Dermis microvascular lymphatic vessel endothelial cell (primary cell): ENCODE measurements at places on chromosomes 7 and 10. TPM values are rescaled to one million over a fixed set of nuclear protein-coding genes. Genes with fewer than 3 reads are reported as not detected.

RARRES2 gene
- total RNA-seq, result 0.51 and 1.8 TPM in 2 replicates

GDF10 gene
- not detected in 2 replicates for total RNA-seq

TFR2 gene
- total RNA-seq, result 0.13 and 0.26 TPM in 2 replicates

GRCh38 chr10:97740613-97741012 is 3.7 kb downstream of the ZFYVE27 start:
- DNase-seq, result no peak

DNA sequence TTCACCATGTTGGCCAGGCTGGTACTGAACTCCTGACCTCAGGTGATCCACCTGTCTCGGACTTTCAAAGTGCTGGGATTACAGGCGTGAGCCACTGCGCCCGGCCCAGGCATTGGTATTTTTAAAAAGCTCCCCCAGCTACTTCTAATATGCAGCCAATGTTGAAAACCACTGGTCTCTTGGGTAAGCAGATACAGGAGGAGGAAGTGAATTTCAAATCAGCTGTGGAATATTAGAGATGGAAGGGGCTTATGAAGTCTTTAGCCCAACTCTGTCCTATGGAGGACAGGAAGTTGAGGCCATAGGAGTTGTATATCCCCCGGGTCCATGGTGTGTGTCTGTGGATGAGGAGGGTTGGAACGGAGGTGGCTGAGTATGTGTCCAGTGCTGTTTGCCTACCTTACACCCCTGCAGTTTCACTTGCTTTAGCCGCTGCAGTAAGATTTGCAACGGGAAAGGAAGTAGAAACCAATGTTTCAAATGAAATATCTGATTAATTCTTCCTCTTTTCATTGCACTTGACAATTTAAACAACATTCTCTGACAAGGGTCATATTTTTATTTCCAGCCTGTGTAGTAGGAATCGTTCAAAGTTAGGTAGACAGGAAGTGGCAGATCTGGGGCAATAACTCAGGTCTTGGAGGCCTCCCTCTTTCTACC is 3.4 kb downstream of the PDE6C start:
- DNase-seq, result no peak

- no peak for DNase-seq
Measured at GRCh38 chr7:95669513-95669912, 73.2 kb upstream of the PDK4 start.

- no peak for DNase-seq
Measured at GRCh38 chr7:50047716-50048115, 45.3 kb downstream of the ZPBP start.

NOBOX gene
- total RNA-seq, result not detected in 2 replicates

GRCh38 chr7:66682350-66683093 is 53.8 kb downstream of the KCTD7 start:
- DNase-seq, result no peak

GRCh38 chr7:81956520-81956919 is 186.7 kb upstream of the HGF start:
- peak; percentile 61 for DNase-seq

DNA sequence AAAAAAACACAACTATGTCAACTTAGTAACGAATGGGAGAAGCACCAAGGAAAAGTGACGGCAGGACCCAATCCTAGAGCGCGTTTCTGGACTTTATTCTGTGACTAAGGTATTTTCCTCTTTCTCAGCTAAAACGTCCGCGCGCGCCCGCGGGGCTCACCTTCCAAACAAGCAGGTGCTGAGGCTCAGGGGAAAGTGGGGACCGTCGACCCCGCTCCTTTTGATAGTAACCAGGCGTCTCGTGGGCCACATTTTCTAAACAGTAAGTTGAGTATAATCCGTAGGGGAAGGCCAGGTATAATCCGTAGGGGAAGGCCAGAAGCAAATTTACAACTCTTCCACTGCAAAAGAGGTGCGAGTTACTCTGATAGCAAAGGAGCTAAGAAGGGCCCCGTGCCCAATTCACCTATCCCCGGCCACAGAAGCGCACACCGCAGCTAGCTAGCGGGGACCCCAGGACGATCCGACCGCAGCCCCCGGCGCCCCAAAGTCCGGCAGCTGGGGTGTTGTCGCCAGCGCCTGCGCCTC is 743 bp downstream of the MKI67 start:
- DNase-seq, result no peak

DNA sequence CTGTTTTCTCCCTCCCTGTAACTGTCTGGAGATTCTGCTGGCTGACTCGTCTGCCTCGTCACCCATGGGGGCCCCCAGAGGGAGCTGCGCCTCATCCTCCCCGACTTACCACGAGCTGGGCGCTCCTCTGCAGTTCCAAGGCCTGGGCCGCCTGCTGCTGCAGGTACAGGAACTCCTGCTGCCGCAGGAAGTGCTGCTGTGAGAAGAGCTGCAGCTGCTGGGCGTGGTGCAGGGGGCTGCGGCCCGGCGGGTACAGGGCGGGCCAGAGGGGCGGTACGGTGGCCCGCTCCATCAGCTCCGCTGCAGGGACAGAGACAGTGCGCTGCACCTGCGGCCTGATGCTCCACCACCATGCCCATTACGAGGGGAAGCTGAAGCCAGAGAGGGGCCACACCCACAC is 47.7 kb downstream of the TNRC18 start:
- DNase-seq, result no peak

DNA sequence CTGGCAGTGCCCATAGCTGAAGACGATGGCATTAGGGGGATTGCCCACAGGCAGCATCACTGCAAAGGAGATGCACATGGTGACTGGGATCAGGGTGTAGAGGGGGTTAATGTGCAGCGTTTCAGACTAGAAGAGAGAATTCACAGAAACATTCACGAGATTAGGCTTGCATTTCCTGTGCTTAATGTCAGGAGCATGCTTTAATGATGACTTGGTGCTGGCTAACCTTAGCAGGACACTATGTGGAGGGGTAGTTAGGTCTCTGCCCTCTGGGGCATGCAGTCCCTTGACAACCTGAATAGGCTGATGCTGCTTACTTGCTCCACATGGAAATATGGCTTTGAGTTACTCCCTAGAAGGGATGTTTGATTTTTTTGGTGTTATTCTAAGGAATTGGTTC is 21.8 kb downstream of the STMP1 start:
- no peak for DNase-seq

DNA sequence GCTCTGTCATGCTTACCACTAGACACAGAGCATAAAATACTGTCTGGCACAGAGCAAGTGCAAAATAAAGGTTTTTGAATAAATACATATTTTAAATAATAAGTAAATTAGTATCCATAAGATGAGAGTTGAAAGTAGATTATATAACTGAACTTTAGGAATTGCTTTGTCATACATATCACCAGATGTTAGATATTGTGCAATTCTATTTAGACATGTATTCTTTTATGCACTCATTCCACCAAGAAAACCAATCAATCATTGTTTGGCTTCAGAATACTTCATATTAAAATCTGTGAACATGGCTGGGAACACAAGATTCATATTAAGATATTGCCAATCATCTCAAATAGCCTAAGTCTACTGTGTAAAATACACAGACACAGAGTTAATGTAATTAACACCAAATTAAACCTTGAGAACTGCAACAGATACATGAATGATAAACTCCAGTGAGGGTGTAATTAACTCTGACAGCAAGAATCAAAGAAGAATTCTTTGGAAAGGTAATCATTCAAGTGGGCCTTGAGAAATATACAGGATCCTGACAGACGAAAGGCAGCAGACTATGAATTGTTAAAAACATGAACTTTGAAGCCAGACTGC is 201.0 kb upstream of the PTN start:
- no peak for DNase-seq

GRCh38 chr10:73847031-73847430 is 27.3 kb downstream of the CAMK2G start:
- DNase-seq, result no peak

BLNK gene
- not detected in 2 replicates for total RNA-seq

- DNase-seq, result no peak
Measured at GRCh38 chr7:118945911-118946682, 721.6 kb downstream of the ANKRD7 start.

GRCh38 chr7:45267262-45267661 is 109.7 kb downstream of the RAMP3 start:
- peak; percentile 7 for DNase-seq

ENO4 gene
- under 0.01 TPM in 1 of 2 replicates, not detected in the other for total RNA-seq

GRCh38 chr10:112189465-112189864 is 5.9 kb upstream of the GPAM start:
- no peak for DNase-seq

DDX56 gene
- 25.0 and 54.0 TPM in 2 replicates for total RNA-seq

GRCh38 chr10:79353000-79353406 is 5.7 kb downstream of the PPIF start:
- DNase-seq, result no peak

GRCh38 chr10:112262546-112262945 is 20.7 kb upstream of the TECTB start:
- DNase-seq, result no peak

GDF2 gene
- not detected in 2 replicates for total RNA-seq

DNA sequence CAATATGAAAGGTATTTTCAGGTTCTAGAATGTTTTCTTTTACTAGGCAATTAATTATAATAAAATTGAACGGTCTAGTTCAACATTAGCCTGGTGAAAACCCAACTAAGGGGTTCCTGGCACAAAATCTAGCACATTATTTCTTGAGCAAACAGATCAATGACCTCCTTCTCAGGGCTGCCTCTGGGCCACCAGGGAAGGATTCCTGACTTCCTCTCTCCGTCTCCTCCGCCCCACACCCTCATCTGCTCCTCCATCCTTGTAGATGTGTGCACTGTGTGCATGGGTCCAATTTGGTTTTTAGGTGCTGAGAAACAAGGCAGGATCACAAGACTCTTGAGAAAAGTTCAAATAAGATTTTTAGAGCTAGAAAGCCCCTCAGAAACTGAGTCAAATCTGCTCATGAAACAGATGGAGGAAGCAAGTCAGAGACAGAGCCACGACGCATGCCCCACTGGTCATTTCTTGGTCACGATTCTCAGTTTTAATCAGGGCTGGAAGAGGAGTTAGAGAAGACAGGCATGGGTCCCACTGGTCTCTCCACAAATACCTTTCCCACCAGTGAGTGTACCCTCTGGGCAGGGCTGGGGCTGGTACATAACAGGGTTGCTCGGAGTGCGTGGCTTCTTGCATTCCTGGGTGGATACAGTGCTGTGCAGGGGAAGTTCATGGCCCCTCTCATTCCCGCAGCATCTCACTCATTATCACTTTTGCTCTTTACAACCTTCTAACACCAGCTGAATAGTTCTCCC is 3.8 kb downstream of the TRPV6 start:
- no peak for DNase-seq

GRCh38 chr7:111872450-111873325 is 310.4 kb upstream of the IMMP2L start:
- DNase-seq, result no peak

DNA sequence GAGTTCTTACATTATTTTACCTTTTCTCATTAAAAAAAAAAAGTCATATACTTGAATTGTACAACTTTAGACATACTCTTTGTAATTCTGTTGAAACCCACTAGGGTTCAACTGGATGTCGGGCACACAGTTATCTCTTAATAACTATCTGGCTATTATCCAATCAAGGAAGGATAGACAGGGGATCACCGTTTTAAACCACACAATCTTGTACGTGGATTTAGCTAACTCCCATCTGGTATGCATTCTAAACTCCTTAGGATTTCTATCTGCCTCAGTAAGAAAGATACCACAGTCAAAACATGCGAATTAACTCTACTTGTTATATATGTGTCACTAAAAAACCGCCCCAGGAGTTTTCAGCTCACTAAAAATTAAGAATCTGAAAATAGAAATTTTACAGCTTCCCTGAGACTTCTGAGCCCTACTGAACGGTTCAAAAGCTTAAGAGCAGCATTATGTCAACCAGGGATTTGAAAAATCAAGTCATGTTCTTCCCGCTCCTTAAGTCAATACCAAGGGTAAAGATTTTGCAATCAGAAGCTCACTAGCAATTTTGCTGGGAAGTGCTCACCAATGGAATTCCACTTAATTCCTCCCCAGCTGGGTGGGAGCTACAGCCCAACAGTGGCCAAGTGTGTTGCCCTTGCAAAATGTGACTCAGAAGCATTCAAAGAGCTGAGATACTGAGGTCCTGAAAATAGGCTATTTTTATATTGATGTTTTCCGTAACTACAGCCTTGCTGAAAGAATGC is 267.0 kb downstream of the FRMD4A start:
- no peak for DNase-seq

- no peak for DNase-seq
Measured at GRCh38 chr7:111660478-111660877, 98.2 kb upstream of the IMMP2L start.

DNA sequence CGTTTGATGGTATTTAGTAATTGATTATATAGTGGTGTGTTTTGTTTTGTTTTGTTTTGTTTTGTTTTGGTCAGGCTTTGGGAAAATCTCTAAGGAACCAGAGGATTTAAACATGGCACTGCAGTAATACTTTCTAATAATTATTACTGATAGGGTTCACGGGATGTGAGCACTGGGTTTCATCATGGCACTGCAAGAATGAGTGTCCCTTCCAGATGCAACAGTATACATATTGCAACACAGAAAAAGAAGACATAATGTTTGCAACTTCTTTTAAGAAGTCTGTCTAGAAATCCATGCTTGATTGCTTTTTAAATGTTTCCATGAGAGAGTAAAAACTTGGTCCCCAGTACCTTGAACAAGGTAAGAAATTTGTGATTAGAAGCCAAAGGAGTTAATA is 2.2 kb upstream of the CDCA7L start:
- DNase-seq, result no peak

GRCh38 chr7:128174386-128174785 is 66.7 kb upstream of the LEP start:
- no peak for DNase-seq

DNA sequence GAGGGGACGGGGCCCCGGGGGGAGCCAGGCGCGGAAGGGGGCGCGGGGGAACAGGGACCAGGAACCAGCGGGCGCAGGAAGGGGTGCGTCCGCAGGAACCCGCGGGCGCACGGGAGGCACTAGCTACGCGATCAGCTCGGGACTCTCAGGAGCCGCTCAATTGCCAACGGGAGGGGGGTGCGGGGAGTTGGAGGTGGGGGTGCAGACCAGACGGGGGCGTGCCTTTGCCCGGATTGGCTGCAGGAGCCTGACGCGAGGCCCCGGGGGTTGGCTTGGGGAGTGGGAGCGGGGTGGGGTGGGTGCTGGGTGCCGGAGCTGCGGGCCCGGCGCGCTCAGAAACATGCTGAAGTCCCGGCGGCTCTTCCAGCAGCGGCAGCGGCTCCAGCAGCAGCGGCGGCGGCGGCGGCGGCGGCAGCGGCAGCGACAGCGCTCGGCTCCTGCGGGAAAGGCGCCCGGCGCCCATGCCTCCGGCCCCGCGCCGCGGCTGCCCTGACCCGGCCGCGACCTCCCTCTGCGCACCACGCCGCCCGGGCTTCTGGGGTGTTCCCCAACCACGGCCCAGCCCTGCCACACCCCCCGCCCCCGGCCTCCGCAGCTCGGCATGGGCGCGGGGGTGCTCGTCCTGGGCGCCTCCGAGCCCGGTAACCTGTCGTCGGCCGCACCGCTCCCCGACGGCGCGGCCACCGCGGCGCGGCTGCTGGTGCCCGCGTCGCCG is at the start of gene ADRB1:
ADRB1 (plus strand) TSS at position 335 of the 715 bp plus-strand sequence; CDS start at position 602, 267 bp downstream.
- DNase-seq, result peak; percentile 88

PNLIPRP1 gene
- total RNA-seq, result not detected in 2 replicates

DNA sequence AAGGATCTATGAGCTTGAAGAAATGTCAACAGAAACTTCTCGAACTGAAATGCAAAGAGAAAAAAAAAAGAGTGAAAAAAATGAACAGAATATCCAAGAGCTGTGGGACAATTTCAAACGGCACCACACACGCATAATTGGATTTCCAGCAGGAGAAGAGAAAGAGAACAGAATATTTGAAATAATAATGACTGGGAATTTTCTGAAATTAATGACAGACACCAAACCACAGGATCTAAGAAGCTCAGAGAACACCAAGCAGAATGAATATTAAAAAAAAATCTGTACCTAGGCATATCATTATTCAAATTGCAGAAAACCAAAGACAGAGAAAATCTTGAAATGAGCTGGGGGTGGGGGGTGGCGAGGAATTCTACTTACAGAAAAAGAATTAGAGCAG is 27.2 kb downstream of the DPYSL4 start:
- DNase-seq, result no peak
